ENCODE measurements at places on chromosomes 6 and 20.

DNA sequence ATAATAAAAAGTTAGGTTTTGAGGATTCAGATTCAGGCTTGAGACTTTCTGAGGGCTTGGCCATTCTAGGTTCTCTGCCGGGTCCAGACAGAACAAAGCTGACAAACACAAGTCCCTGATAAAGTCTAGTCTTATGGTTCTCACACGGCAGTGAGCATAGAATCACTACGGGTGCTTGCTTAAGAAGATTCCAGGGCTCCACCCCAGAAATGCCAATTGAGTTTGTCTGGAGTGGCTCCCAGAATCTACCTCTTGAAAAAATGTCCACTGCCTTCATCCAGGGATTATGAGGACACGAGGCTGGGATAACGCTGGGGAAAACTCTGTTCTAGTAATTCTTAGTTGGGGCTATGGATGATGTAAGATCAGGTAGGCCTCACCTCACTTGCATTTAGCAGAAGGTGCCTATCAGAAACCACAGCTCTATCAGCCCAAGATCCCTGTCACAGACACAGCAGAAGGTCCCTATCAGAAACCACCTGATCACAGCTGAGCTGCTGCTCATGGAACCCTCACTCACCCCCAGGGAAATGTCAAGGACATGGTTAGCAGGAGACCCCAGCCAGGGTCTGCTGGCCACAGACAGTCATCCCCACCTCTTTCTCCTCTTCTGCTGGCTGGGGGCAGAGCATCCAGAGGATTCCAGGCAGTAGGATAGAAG, 52.3 kb downstream of the RAB44 start:
- DNase-seq, result no peak

- no peak for DNase-seq
Measured at GRCh38 chr20:46202766-46203509, 84.8 kb downstream of the CD40 start.

GRCh38 chr6:136016228-136017225, 165.0 kb downstream of the PDE7B start:
- DNase-seq, result no peak

DNA sequence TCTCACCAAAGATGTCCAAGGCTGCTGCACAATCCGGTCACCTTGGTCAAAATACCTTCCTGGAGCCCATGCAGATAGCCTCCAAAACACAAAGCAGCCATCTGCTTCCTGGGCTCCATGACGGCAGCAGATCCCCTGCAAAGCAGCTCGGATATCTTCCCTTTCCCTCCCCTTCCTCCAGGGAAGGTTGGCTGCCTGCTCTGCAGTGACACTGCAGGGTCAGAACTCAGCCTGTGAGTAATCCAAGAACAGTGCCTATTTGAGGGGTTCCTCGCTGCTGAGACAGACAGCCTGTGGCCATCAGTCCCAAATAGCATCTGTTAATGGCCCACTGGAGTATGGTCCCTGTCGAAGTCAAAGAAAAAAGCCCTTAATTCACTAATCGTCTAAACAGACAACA, 270.8 kb downstream of the PREX1 start:
- DNase-seq, result no peak

DNA sequence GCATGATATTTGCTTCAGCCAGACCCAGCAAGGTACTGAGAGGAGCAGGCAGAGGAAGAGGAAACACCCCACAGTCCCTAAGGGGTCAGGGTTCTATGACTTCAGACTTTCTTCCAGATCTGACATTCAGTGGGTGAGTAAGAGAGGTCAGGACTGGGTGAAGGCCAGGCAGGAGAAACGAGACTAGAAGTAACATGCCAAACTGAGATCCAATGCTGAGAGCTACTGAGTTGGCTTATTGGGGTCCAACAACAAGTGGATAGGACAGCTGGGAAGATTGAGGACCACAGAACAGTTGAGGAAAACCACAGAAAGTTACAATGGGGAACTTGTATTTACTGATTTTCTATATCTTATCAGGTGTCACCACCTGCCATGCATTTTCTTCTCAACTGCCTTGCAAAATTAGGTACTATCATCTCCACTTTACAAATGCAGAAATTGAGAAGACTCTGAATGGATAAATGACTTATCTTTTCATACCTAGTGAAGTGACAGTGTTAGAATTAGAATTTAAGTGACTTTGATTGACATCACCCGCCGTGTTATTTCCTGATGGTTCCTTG, 43.8 kb upstream of the HIVEP1 start:
- DNase-seq, result no peak

- no peak for DNase-seq
Measured at GRCh38 chr6:36839749-36840431, 646 bp upstream of the CPNE5 start.

Data from liver (tissue), 10 donors.